ENCODE measurements at places on chromosomes 7 and 10.

GRCh38 chr10:70722820-70723424, 50.6 kb downstream of the ADAMTS14 start:
- DNase-seq: no peak

- DNase-seq: no peak
Observed at GRCh38 chr10:75295868-75296441, 60.2 kb upstream of the COMTD1 start.

GRCh38 chr7:121352323-121352722, 23.5 kb downstream of the WNT16 start:
- DNase-seq: no peak

DNA sequence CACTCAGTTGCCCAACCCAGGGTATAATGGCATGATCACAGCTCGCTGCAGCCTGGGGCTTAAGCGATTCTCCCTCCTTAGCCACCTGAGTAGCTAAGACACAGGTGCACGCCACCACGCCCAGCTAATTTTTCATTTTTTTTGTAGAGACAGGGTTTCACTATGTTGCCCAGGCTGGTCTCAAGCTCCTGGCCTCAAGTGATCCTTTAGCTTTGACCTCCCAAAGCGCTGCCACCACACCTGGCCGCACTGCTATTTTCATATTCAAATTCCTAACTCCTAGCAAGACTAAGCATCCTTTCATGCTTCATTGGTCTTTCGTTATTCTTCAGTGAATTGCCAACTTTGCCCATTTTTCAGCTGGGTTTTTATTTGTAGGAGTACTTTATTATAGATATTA, 30.4 kb upstream of the DAGLB start:
- no peak for DNase-seq

DNA sequence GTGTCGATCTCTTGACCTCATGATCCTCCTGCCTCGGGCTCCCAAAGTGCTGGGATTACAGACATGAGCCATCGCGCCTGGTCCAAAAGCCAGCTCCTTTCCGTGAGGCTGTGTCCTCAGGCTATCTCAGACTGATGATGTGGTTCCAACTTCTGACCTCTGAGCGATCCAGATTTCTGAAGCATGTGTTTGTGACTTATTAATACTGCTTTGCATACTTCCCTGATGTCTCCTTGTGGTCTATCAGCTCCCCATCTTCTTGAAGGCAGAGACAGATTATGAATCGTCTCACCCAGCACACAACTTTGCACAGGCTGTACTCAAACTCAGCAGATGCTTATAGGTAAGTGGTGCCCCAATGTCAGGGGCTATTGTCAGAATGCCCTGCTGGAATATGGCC, 2.0 kb upstream of the PLPP4 start:
- DNase-seq: no peak

DNA sequence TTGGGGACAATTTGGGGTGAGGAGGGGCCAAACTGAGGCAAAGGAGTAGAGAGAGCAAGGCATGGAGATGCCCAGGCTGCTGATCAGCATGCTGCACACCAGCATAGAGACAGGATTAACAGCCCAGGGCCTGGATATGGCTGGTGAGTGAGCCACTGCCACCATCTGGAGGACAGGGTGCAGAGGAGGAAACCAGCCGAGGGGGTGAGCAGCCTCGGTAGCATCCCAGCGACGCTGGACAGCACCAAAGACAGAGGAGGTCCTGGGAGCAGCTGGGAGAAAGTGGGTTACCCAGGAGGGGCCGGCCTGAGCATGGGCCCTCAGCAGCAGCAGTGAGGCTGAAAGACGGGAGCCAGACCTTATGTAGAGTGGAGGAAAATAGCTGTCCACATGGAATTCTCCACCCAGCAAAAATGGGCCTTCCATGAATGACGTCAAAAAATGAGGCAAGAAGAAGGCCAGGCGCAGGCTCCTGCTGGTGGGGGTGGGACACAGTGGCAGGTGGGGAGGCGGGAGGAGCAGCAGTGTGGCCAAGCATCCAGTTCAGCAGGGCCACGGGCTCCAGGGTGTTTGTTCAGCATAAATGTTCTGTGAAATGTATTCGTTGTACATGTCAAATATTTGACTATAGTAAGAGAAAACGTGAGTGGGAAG, 16.7 kb downstream of the RET start:
- DNase-seq: peak; percentile 88

- DNase-seq: no peak
Observed at GRCh38 chr10:133537546-133538545, 10.7 kb downstream of the CYP2E1 start.

DNA sequence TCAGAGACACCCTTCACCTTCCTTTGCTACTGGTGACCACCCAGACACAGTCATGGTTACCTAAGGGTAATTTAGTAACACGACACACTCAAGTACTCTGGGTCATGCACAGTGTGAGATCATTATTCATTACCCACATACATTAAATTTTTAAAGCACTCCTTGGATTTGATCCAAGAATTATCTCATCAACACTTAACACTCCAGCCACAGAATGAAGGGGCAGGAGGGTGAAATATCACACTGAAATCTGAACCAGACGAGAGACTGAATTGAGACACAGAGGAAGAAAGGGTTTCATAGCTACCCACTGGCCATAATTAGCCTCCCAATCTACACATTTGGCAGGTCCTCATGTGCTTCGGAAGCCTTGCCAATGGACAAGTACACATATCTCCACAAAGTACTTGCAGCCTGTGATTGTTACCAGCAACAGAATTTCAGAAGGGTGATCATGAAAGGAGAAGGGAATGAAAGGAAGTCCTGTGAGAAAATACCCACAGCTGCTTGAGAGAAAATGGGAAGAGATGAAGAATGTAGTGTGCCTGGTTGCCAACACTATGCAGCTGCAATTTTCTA, 189.3 kb downstream of the POLR1F start:
- no peak for DNase-seq

- DNase-seq: no peak
Observed at GRCh38 chr10:127977357-127978009, 70.6 kb downstream of the PTPRE start.

DNA sequence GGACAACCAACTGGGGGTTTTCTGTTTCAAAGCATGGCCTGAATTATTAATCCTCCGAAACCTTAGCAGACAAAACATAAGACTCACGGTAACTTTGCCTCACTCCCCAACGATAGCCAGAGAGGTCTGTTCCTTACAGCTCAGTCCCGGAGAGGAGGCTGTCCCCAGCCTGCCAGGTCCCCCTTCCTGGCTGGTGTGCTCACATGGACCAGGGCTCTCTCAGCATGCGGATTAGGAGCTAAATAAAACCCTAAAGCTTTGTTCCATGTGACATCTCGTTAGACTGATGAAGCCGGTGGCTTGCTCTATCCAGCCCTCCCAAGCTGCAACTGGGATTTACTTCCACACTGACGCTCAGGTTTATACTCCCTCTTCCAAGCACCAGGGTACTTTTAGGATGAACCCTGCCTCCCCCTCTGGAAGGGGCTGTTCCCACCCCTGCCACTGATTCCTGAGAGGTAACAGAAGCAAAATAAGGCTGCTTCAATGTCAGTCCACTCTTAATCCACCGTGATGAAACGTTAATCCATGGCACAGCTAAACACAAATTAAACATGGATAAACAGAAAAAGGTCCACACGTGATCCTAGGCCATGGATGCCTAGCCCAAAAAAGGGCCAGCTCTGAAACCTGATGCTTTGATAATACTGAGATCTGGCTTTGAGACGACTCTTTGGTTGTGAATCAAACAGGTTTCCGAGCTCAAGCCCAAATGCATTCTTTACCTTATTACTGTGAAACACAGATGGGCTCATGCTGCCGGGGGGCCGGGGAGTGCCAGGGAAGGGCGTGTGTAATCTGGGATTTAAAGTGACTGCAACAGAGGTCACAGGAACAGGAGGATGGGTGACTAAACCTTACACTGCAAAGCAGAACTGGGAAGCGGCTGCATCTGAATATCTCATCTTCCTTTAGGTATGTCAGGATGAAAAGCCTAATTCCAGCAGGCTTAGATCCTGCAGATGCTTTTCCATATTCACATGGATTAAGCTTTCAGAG, 86.2 kb downstream of the ZRANB1 start:
- no peak for DNase-seq

DNA sequence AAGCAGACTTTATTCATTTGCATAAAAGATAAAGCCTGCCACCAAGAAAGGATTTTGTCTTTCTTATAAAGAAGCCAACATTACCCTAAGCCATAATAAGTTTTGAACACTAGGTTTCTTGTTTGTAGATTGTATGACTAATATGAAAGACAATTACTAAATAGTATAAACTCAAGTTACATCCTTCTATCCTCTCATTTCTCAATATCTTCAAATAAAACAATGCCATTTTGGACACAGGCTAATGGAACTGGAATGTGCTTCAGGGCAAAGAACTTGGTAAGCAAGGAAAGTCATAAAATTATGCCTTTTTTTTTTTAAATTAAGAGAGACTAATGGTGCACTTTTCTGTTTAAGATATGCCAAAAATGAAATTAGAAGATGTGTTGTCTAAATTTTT, 137.7 kb downstream of the DKK1 start:
- DNase-seq: no peak

DNA sequence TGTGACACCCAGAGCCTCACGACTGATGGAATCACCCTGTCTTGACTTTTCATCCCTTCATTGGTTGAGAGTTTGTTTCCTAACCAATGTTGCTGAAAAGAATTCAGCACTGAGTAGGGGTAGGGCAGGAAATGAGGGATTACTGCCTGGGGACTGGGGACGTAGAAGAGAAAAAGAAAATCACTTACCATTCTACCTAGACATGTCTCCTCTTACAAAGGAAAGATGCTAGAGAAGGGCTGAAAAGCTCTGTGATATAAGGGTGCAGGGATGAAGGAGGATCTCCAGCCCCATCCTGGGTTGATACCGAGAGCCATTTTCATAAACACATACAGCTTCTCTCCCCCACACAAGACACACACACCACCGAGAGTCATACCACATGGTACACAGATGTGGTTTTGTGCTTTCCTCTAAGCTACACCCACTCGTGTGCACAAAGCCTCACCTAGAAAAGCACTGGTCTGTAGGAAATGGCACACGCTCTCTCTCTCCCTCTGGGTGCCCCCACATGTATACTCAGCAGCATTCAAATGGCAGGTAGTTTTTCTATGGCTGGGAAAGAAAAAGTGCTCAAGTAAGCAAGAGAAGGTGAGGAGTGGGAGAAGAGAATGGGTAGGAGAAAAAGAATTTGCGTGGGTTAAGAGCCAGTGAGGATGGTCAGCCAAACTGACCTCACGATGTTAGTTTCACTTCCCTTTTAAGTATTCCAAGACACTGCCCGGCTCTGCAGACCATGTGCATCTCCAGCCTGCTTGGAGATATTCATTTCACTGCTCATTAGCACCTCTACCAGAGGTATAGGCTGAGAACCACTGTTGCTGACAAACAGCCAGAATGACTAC, 85.8 kb downstream of the CALD1 start:
- no peak for DNase-seq
